ENCODE measurements at places on chromosomes 7 and 10.

DNA sequence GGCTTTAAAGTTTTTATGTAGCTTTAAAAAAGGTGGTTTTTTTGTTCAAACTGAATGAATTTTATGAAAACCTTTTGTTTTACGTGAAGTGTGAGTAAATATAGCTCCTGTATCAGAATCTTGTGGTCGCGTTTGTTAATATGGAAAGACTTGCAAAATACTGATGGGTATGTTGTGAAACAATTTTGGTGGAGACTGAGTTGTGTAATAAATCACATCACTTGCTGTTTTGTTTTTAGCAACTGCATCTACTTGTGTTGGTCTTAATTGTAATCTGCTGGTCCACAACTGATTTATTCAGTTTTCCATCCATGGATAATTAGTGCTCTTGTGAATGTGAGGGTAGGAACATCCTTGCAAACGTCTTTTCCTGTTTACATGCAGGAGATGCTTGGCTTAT, 10.5 kb downstream of the PLXDC2 start:
- no peak for DNase-seq

DNA sequence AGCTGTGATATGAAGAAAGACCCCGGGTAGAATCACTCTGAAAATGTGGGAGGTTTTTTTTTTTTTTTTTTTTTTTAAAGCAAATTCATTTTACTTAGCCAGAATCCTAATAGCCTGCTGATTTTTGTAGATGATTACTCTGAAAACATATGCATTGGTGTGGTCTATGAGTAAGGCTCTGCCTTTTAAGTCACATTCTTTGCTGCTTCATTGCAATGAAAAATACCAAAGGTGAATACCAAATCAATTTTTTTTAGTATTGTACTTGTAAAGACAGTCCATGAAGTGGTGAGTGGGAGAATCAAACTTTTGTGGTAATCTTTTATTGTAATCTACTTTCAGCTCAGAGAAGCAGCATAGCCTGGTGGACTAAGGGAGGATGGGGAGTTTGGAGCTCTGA, 130.3 kb downstream of the SDK1 start:
- DNase-seq: no peak

DNA sequence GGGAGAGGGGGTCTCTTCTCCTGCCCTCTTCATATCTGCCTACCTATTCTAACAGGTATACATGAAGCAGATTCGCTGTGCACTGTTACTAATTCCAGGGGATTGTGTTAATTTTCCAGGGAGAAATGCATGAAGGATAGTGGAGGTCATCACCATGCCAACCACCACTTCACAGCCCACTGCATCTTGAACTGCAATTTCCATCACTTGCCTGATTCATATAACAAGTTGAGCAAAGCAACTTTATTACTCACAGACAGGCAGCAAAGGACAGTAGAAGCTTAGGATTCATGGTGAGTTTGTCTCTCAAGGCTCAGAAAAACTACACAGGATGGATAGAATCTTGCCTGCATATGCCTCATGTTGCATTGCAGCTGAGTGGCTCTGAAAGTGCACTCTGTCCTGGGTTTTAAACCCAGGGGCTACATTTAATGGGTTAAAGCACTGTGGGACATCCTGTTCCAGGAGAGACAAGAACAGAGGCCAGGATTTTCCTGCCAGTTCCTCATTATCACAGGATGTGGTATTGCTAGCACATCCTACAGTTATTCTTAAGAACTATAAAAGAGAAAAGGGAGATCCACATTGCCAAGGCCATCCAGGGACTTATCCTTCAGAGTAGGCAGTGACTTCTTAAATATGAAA, 136.9 kb upstream of the PRSS1 start:
- no peak for DNase-seq

DNA sequence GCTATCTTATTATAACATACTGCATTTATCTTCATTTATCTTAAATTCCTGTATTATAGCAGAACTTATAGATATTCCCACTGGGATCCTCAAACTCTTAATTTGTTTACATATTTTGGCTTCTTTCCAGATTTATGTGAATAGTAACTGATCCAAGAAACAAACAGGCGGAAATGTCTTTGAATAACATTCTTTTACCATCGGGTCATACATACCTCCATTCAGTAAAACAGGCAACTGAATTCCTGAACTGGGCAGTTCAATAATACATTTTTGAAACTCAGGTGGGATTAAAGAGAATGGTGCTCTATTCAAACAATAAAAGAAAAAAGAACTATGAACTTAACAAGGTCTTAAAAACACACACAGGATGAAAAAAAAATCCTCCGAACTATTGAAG, 337.4 kb downstream of the CRPPA start:
- no peak for DNase-seq

GRCh38 chr10:102465466-102465865, 14.1 kb upstream of the C10orf95 start:
- no peak for DNase-seq

DNA sequence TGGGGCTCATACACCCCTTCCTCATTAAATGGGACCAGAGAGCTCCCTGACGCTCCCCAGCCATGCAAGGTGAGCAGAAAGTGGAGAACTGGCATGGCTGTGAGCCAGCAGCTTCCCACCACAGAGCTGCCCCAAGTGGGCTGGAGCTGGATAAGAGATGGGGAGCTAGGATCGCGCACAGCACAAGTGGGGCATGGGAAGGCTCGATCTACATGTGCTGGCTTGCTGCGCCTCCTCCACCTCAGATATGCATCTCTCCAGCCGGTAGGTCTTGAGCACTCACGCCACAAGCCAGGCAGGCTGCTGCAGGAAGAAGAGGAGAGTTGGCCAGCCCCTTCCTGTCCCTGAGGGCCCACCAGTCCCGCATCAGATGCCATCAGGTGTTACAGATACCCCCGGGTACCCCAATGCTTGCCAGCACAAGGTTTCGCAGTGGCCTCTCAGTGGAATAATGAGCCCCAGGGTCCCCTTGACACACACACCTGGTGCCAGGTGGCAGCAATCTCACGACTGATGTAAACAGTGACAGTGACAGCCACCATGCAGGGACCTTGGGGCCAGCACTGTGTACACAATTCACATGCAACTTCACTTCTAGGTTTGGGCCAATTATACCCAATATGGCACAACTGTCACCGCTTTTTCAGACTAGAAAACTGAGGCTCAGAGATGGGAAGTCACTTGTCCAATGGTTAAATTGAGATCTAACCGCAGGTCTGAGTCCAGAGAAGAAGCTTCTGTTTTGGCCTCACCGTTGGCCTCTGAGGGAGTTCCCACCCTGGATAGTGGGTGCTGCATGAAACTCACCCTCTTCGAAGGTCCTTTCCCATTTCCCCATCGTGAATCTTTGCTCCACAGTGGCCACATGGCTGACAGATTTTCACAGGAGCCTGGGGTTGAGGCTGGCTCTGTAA, 79.3 kb downstream of the OAT start:
- DNase-seq: no peak

DNA sequence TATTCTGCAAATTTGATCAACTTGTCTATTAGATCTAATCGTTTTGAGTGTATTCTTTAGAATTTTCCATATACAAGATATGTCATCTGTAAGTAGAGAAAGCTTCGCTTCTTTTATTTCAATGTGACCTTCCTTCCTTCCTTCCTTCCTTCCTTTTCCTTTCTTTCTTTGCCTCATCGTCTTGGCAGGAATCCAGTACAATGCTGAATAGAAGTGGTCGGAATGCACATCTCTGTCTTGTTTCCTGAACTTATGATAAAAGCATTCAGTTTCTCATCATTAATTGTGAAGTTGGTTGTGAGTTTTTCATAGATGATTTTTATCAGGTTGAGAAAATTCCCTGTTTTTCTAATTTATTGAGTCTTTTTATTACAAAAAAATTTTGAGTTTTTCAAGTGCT, 300.7 kb upstream of the ZNF32 start:
- no peak for DNase-seq

DNA sequence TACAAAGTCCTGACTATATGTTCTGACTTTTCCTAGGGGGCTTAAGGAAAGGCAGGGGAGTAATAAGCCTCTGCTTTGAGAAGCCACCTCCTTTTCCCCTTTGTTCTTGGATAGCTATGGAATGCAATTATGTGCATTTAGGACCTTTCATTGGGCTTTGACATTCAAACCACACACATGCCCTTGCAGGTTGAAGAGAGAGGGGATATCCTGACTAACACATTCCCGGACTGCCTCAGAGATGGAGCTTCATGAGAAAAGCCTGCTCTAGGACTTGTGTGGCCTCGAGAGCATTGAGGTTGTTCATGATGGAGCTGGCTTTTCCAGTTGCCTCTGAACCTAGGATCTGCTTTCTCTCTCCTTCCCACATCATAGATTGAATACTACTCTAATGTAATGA, 694.5 kb downstream of the LRMDA start:
- DNase-seq: no peak

Measured in NCI-H460 (cell line).